ENCODE measurements at places on chromosomes 7 and 10.

DNA sequence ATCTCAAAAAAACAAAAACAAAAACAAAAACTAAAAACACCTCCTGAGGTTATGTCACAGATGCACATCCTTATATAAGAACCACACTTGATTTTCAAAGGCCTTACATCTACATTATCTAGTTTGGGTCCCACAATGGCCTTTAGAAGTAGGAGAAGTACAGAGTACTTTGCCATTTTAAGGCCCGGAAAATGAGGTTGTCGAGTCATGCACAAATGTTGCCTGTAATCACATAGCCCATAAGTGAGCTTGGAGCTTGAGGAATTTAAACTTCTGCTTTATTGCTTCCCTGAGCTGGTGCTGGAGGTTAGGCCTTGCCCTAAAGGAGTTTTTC is 9.7 kb upstream of the MKRN1 start:
- DNase-seq = no peak

DNA sequence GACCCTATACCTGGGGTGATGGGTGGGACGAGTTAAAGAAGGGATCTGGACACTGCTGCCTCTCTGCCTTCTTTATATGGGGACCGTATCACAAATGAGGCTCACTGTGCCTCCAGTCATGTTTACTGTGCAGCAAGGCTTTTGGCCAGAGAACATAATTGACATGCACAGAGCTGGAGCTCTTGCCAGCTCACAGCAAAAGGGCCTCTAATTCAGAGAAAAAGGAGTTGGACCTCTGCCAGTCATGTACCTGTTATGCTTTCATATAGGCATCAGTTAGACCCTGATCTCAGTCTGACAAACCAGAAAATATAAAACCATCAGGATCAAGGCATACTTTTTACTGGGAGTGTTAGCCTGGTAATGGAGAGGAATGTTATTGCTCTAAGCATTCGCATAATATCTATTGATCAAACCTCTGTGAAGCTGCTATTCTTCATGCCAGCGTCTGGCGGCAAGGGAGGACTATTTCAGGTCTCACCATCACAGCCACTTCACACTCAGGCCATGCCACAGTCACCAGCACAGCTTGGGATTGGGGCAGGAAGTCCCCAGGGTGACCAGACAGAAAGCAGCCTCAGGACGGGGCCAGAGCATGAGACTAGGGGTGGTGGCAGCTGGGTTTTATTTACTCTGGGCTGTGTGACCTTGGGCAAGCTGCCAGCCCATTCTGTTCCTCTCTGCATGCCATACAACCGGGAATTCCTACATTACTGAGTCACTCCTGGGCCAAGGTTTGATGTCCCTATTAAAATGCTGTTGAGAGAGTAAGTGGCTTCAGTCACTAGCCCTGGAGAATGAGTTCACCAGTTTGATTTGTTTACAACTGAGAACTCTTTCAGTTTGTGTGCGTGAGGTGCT is 90.1 kb downstream of the NPSR1 start:
- DNase-seq = no peak

- no peak for DNase-seq
Observed at GRCh38 chr10:71338728-71339495, 19.9 kb downstream of the SLC29A3 start.

GRCh38 chr7:370775-371118 is 80.8 kb downstream of the FOXL3 start:
- no peak for DNase-seq

- no peak for DNase-seq
Observed at GRCh38 chr7:45721686-45722598, 147.8 kb downstream of the ADCY1 start.

DNA sequence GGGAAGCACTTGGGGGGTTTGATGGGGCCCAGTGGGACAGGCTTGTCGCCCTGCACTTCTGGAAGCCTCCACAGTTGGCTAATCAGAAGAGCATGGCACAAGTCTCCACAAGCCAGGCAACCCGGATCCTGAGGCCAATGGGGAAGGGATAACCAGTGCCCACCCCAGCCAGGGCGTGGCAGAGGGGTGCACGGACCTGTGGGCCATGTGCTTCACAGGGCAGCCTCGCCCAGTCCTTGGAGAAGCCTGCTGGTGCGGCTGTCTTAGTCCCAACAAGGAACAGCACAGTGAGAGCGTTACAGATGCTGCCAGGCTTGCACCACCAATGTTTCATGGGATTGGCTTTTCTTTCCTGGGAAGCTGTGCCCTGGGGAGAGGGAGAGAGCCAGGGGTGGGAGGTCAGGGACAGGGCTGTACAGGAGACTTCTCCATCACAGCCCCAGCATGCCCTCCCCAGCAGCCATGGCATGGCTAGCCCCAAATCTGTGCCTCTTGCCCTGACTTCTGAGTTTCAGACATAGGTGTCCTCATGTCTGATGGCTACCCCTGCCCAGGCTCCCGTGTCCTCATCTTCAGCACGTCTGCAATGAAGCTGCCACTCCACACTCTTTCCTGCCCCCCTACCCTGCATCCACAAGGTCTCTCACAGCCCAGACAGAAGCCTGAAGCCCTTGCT is 116.0 kb downstream of the PTPN20 start:
- no peak for DNase-seq

- no peak for DNase-seq
Observed at GRCh38 chr10:126917975-126918908, 13.0 kb downstream of the DOCK1 start.

- DNase-seq = no peak
Observed at GRCh38 chr7:96992192-96993005, 13.0 kb upstream of the DLX6 start.

DNA sequence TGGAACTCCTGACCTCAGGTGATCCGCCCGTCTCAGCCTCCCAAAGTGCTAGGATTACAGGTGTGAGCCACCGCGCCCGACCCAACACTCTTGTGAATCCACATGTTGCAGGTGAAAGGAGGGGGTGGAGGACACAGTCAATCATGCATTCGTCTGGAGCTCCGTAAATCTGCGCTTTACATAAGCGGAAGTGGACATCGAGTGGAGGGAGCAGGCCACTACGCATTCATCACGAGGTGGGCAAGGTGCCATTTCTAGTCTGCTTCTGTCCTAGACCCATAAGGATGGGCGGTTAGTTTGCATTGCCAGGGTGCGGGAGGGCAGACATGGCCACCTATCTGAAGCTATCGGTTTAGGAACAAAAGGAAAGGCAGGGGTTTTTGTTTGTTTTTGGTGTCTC is 225.2 kb upstream of the TCERG1L start:
- no peak for DNase-seq
